HuH-7 (cell line): ENCODE measurements at places on chromosomes 4 and X.
A peak's percentile ranks its signal among the peaks of the same experiment; 100 is the strongest.

DNA sequence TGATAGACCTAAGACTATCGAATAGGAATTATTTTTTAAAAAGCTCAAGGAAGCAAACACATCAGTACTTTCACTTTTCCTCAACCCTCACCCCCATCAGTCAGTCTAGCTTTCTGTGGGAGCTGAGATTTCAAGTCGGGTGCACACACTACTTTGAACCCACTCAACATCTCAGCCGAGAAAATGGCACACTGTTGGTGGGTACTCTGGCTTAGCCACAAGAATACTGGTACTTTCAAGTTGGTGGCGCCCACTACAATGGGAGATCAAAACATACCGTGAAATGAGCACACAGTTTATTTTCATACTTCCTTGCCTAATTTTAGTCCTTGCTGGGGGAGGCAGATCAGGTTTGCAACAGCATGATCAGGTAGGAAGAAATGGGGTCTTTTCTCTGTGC lies 10.2 kb downstream of the CD40LG start:
- DNase-seq = no peak

GRCh38 chr4:184983672-184984356 lies 34.5 kb upstream of the HELT start:
- peak; percentile 28 for DNase-seq

GRCh38 chr4:87679449-87680169 lies 29.5 kb downstream of the DMP1 start:
- peak; percentile 35 for DNase-seq

DNA sequence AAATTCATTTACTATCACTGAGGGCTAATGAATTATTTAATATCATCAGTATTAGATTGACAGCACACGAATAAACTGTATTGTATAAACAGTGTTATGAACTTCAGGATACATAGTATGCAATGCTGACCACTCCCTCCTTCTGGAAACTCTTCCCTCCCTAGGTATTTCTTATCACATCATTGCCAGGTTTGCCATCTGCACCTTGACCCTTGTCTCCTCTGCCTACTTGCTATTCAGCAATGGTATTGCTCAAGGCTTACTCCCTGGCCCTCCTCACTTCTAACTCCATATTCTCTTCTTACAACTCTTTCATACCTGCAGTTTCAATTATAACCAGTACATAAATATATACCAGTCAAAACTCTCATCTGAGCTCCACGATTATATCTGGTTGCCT lies 38.9 kb downstream of the ATP8A1 start:
- DNase-seq = no peak

DNA sequence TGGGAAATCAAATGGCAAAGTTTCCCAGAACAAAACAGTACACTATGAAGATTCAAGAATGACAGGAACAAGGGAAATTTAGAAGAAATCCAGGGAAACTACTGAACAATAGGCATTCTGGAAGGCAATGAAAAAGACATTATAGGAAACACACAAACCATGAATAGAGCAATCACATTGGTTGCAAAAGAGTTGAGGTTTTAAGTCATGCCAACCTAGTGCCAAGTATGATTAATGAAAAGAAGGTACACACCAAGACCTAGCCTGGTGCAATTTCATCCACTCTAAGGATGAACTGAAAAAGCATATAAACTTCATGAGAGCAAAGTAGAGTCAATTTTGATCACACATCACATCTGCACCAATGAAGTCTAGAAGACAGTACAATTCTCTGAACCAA lies 326.9 kb downstream of the PDHA2 start:
- no peak for DNase-seq

DNA sequence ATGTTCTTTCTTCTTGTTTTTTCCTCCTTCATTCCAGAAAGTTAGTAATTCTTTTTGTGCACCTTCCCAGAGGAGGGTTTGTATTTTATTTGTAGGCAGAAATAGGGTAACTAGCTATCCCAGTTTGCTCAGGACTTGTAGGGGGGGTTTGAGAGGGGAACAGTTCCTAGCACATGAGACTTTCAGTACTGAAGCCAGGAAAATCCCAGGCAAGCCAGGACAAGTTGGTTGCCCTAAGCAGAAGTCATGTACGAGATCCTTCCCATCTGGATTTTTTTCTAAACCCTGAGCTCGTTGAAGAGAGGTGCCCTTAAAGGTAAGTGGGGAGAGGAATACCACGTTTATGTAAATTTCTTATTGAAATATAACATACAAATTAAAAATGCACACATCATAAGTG lies 15.6 kb upstream of the TAB3 start:
- DNase-seq = no peak

GRCh38 chr4:140602714-140603113 lies 34.0 kb upstream of the UCP1 start:
- no peak for DNase-seq

GRCh38 chrX:110041980-110042379 lies 39.1 kb downstream of the TMEM164 start:
- DNase-seq = no peak

- no peak for DNase-seq
Observed at GRCh38 chrX:54675762-54676161, 122.3 kb downstream of the ITIH6 start.

DNA sequence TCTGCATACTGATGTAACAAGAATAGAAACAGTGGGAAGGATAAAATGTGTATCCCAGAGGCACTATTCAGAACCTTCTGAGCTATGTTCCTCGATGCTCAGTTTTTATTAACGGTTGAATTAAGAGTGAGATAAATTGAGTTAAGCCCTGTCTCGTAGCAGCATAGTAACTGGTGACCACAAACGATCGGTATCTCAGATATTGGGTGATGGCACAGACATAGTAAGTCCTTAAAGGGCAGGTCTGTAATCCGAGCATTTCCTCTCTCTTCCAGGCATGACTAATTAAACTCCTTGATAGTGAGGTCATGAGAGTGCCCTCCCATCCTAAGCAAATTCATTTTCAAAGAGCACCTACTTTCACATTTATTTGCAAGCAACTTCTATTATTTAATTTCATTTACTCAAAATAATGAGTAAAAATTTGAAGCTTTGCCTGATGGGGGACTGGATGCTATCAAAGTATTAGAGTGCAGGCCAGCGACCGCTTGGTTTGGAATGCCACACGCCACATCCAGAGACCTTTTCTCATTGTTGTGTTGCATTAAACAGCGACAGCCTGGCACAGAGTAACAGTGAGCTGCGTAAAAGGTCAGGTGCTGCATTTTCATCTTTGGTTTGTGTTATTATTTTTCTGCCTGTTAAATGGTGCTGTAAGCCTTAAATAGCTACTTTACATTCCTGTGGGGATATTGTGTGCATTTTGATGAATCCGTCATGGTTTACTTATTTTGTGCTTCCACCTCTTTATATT lies 101.9 kb downstream of the PCDH7 start:
- no peak for DNase-seq

DNA sequence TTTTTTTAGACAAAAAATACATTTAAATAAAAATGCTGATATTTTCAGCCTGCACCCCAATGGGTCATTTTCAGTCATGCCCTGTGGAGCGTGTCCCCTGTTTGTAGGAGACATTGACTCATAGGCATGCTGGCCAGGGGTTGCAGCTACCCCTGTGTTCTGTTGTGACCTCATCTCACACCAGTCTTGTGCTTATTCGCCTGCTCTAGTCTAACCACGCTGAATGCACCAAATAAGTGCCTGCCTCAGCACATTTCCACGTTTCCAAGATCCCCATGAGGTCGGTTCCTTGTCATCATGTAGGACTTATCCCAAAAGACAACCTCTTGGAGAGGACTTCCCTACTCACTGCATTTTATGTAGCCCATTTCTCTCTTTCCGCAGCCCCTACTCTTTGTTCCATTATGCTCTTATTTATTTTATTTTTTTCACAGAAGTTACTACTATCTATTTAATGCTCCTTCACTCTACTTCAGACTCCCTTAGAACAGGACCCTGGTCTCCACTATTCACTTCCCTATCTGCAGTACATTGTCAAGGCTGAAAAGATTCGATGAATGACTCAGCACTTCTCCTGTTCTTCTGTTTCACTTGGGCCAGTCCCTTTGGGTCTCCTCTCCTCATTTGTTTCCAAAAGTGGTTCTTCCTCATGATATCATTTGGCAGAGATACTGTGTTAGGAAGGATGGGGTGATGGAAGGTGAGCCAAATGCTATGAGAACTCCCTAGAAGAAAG lies 109.7 kb downstream of the MSL3 start:
- no peak for DNase-seq
